Activated naive CD8-positive, alpha-beta T cell treated with anti-CD3 and anti-CD28 coated beads, Interleukin-2, amount 50 U/mL, for 16 hours (primary cell): ENCODE measurements at places on chromosomes 3 and 15.

- DNase-seq, result no peak
Measured at GRCh38 chr3:21059404-21059803, 691.6 kb downstream of the ZNF385D start.

DNA sequence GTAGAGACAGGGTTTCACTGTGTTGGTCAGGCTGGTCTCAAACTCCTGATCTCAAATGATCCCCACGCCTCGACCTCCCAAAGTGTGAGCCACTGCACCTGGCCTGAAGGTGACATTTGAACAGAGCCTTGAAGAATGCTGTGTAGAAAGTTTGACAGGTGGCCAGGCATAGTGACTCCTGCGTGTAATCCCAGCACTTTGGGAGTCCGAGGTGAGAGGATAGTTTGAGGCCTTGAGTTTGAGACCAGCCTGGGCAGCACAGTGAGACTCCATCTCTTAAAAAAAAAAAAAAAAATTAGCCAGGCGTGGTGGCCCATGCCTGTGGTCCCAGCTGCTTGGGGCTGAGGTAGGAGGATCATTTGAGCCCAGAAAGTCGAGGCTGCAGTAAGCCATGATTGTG is 1.5 kb downstream of the IQGAP1 start:
- DNase-seq, result no peak

DNA sequence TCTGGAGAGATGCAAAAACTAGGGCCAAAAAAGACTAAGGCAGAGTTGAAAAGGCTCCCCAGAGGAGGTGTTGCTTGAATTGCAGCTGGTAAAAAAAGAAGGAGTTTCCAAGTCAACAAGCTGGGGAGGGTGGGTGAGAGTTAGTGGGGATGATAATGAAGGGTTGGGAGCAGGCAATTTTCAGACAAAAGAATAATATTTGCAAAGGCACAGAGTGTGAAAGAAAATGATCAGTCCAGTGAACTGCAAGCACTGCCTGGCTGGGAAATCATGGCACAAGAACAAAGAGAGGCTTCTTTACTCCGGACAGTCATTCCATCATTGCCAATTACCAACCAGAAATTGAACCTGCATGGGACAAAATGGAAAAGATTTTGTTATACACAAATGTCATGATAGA is 42.2 kb downstream of the C3orf85 start:
- DNase-seq, result no peak

DNA sequence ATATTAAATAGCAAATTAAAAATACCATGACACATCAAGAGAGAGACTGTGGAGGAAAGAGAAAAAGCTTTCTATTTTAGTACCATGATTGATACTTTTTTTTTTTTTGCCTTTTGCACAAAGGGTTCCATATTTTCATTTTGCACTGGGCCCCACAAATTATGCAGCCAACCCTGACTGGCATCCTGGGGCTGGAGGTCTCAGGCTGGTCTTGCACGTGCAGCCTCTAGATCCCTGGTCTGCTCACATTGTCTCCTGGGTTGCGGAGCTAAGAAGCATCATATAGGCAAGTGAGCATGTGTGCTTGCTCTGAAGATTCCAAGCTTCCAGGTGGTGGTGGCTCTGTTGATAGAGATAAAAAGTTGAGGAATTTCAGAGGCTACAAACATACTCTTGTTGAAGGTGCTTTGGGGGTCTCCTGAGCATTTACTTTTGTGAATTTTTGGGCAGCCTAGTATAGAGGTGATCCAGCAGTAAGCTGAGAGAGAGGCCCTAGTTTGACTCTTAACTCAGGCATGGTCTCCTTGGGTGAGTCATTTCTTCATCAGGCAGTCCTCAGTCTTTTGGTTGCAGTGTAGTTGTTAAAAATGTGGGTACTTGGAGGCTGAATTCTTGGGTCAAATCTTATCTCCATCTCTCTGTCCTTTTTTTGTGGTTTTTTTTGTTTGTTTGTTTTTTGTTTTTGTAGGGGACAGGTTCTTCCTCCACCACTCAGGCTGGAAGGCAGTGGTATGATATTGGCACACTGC is 31.3 kb downstream of the SMAD3 start:
- no peak for DNase-seq

GRCh38 chr3:32391643-32392535 is at the start of gene CMTM7:
CMTM7 (plus strand) TSS chr3:32391853; CDS start chr3:32391907, 54 bp downstream.
- no peak for DNase-seq
